ENCODE measurements at places on chromosomes 4 and X.

DNA sequence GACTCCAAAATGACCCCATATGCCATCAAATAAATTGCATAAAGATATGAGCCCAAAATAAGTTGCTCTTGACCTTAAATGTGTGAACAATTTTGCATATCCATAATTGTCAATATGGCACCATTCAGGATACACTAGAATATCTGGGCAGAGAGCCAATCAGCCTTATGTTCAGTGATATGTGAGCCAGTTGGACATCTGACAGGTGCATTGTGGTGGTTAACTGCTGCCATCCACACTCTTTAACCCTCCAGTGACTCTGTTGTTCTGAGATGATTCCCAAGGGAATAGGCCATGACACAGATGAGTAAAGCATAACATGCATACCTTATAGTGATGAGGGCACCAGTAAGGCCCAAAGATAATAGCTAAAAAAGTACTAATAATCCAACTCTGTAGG, 500.1 kb downstream of the PCDH18 start:
- DNase-seq, result no peak

- no peak for DNase-seq
Measured at GRCh38 chr4:113945906-113946305, 33.5 kb downstream of the ARSJ start.

DNA sequence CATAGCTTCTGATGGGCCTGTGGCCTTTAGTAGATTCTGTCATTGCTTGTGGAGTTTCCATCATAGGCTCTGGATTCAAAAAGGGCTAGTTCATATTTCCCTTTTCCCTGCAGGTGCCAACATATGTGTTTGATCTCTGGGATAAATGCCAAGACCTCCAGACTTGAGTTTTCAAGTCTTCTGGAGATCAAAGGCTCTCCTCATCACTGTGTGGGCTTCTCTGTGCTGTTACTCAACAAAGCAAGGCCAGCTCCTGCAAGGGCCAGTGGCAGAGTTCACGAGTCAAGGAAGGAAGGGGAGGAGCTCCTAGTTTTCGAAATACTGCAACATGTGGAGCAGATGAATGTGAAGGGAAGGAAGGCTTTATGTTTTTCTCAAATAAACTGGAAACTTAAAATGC, 62.7 kb upstream of the SCML1 start:
- DNase-seq, result no peak

- no peak for DNase-seq
Measured at GRCh38 chr4:55078987-55079386, 46.4 kb downstream of the KDR start.

GRCh38 chr4:119082661-119083060, 53.0 kb upstream of the MYOZ2 start:
- no peak for DNase-seq

GRCh38 chr4:175109933-175110332, 191.8 kb downstream of the ADAM29 start:
- no peak for DNase-seq

- DNase-seq, result no peak
Measured at GRCh38 chr4:115222061-115222460, 108.6 kb upstream of the NDST4 start.

- no peak for DNase-seq
Measured at GRCh38 chr4:89123451-89123851, 12.1 kb downstream of the TIGD2 start.

DNA sequence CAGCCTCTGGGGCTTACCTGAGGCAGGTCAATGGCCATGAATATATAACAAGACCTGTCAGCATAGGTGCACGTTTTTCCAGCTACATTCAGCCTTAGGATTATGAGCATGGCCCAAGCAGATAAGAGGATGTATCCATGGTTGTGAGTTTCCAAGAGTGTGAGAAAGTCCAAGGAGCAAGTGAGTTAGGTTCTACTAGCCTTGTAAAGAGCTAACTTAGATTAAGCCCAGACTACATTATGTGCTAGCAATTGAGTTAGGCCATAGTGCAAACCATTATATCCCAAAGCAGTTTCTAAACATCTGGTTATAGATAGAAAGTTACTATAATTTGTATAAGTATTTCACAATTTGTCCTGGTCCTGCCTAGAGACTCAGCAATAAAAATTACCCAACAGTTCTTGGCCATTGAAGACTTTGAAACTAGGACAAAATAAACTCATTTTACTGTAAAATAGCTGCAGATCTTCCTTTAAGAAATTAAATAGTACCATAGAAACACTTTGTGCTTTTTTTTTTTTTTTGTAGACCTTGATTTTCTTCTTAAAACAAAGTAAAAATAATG, 312.0 kb downstream of the CAMK2D start:
- no peak for DNase-seq

DNA sequence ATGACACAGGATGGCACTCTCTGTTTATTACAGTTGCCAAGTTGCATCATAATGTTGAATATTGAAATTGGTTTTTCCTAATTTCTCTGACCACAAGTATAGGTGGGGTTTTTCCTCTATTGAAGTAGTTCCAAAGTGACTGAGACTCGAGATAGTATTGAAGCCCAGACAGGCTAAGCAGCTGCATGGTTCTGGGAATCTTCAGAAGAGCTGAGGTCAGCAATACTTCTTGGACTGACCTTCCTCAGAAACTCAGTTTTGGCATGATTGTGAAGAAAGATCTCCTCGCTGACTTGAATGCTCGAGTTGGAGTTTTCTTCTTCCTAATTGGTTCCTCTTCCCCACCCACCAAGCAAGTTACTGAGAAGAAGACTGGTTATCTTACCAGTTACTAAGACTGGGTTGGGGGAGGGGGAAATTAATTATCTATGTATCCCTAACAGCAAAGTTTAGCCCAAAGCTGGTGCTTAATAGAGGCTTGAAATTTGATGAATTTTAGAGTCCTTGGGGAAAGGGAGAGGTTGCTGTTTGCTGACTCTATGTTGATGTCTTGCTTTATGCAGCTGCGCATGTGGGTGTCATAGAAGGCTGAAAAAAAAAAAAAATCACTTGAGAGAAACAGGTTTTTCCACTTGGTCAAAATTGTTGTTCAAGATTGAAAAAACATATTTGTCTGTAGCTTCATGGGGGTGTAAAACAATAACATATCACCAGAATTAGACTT, 91.1 kb downstream of the P2RY10 start:
- DNase-seq, result no peak

GRCh38 chrX:108165383-108166111, 74.0 kb downstream of the ATG4A start:
- no peak for DNase-seq

DNA sequence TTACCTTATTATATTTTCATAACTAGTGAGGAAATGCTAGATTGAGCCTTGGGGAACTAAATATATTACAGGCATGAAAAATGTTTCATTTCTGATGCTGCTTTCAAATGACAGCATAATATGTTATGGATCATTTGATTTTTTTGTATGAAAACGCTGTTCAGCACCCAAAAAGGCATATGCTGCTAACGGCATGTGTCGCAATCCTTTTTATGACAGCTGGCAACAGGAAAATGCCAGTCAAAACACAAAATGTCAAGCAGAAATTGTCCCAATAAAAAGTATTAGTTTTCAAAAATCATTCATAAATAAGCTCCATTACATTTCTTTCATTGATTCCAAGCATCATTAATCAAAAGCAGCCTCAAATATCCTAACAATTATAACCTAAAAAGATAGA, 1244.5 kb downstream of the PCDH7 start:
- DNase-seq, result no peak

GRCh38 chrX:44085209-44085608, 112.0 kb upstream of the NDP start:
- no peak for DNase-seq

- no peak for DNase-seq
Measured at GRCh38 chrX:790783-791360, 160.3 kb downstream of the SHOX start.

- DNase-seq, result no peak
Measured at GRCh38 chrX:153793291-153793690, 884 bp downstream of the IDH3G start.

DNA sequence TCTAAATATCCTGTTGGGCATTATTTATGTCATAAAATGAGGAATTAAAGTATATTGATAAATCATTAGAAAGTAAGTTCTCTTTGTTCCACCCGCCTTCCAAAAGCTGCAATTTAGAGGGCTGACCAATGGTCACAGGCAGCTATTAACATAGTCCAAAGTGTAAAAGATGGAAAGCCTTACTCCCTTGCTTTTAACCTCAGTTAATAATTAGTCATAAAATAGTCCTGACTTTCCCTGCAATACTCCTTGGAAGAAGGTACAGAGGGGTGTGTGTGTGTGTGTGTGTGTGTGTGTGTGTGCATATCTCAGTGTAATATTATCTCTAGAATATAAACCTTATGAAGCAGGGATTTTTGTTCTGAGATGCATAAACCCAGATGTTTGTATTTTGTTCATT, 275.4 kb downstream of the FAT4 start:
- DNase-seq, result no peak

All from stimulated activated naive CD8-positive, alpha-beta T cell treated with anti-CD3 and anti-CD28 coated beads, Interleukin-15, amount 100 ng/mL, for 72 hours (primary cell).